ENCODE measurements at places on chromosomes 6 and 20.

DNA sequence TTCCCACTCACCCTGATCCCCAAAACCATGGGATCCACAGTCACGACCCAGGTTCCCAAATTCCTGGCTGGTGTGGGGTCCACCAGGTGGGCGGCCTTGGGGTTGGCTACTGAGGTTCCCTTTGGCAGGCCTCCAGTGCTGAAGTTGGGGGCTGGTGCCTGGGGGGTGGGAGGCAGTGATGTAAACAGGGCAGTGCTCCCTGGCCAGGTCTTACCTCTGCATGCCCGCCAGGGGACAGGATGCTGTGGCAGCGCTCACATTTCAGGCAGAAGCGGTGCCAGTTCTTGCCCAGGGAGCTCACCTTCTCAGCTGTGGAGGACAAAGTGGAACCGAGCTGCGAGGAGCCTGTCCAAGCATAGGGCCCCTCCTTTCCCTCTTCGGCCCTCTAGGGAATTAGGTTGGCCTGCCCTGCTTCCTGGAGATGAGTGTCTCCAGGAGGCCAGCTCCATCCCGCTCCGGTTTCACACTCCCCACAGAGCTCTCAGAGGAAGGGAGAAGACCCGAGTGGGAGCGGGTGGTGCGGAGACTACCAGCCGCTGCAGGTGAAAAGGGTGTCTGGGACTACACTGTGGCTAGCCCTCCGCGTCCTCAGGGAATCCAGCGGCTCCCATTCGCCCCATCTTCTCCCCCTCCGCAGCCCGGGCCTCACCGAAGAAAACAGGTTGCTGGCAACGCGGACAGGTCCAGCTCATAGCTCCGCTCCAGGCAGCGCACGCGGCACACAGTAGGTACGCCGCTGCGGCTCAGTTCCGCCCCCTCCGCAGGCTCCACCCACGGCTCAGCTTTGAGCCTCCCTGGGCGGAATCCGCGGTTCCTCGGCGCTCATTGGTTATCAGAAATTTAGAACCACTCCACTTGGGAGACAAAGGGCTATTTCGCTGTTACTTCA is at the start of gene CRIP3:
TSS of gene CRIP3 (minus strand) at position 726 of the 889 bp plus-strand sequence. CDS start at position 692, 34 bp downstream.
- DNase-seq: no peak

GRCh38 chr20:57746832-57747404 is 37.1 kb upstream of the PMEPA1 start:
- no peak for DNase-seq

GRCh38 chr20:44247131-44247571 is at the start of gene GDAP1L1:
Gene GDAP1L1, plus strand, starts transcription at chr20:44247308. Its CDS starts 27 bp downstream, at chr20:44247335.
- DNase-seq: no peak

DNA sequence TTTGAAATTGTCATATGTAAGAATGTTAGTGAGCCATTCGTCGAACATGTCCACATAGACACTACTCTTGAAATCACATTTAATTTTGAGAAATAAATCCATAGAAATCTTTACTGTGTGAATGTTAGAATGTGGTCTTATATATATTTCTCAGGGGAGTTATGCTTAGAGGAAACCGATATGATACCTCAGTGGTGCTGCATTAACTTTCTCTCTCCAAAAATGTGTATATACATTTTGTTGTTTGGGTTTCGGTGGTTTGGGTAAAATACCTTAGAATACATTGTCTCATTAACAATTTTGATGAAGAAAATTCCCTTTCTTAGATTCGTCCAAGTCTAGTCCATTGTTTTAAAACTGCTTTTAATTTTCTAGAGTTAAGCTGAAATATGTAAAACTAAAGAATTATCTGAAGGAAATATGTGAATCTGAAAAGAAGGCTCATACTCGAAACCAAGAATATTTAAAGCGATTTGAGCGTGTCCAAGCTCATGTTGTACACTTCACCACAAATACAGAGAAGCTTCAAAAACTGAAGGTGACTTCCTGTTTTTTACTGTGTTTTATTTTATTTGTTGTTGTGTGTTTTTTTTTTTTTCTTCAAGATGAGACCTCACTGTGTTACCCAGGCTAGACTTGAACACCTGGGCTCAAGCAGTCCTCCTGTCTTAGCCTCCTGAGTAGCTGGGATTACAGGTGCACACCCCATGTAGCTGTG is 10.3 kb downstream of the KIZ start:
- no peak for DNase-seq

DNA sequence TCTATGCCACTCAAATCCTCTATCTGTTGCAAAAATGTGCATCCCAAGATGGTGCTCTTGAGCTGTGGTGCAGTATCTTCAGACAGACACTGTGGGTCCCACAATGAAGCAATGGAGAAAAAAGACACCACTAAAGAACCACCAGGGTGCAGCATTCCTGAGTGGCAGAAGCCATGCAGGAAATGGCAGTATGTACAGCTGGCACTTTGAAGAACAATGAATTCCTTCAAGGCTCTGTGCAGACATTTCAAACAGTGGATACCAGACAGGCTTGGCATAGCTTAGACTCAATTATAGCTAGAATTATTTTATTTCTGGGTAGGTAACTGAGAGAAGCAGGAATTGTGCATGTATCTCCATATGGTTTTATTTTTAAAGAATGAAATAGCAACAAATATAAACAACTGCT is 24.0 kb upstream of the HDAC2 start:
- peak; percentile 85 for DNase-seq

- DNase-seq: no peak
Observed at GRCh38 chr6:4549556-4550226, 226.5 kb upstream of the CDYL start.

DNA sequence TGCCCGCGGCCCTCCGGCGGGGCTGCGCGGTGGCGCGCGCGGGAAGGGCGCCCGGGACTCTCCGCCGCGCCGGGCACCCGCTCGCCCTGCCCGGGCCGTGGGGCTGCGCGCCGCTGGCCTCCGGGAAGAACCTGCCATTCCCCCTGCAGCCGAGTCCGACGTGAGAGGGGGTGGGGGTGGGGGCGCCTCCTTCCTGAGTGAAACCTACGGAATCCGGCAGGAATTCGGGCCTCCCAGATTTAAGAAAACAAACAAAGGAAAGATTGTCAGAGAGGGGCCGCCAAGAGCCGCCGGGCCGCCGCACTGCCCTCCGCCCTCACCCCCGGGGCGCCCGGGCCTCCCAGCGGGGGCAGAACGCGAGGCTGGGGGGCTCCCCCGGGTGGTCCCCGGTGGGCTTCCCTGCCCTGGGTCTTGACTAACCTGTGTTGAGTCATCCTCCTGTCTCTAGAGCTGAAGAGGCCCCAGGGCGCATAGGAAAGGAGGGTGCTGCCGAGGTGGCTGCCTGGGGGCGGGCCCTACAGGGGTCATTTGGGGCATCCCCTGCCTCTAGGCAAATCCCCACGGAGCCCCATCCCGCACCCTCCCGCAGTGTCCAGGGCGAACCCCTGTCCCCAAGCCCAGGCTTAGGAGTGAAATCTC is 42.2 kb upstream of the FOXP4 start:
- DNase-seq: no peak

GRCh38 chr20:63657260-63657936 is 714 bp upstream of the RTEL1 start:
- DNase-seq: no peak

DNA sequence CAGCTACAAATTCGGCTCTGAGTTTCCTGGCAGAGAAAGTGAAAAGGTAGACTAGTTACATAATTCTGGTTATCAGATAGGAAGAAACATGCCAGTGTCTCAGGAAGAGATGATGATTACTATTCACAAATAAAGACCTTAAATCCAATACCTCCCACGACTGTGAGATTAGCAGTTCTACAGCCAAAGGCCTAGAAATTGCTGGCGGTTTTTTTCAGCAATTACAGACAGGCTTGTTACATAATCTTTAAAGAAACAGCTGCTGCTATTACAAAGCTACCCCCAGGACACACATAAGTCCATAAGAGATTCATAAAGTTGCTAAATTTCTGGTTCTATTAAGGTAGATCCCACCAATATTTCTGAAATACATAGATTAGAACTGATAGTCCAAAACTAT is 40.2 kb downstream of the PIGU start:
- no peak for DNase-seq

GRCh38 chr6:21429291-21429690 is 164.3 kb upstream of the SOX4 start:
- no peak for DNase-seq

DNA sequence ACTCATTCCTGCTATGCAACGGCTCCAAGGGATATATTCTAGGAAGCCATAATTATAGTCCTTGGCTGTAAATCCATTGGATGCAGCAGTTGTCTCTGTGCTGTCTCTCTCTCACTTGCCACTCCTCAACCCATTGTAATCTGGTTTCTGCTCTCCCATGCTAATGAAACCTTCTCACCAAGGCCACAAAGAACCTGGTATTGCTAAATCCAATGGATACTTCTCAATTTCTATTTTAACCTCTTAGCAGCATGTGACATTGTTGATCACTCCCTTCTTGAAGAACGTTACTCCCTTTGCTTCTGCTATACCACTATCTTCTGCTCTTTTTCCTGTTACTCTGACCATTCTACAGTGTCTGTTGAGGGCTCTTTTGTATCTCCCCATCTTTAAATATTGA is 39.8 kb upstream of the GCLC start:
- no peak for DNase-seq

- DNase-seq: no peak
Observed at GRCh38 chr6:96811136-96811535, 26.1 kb downstream of the GPR63 start.

Measured in caudate nucleus (tissue), 63 donors.